ENCODE measurements at places on chromosomes 1 and 21.

GRCh38 chr1:41430582-41430981 lies 53.9 kb downstream of the EDN2 start:
- DNase-seq: no peak

DNA sequence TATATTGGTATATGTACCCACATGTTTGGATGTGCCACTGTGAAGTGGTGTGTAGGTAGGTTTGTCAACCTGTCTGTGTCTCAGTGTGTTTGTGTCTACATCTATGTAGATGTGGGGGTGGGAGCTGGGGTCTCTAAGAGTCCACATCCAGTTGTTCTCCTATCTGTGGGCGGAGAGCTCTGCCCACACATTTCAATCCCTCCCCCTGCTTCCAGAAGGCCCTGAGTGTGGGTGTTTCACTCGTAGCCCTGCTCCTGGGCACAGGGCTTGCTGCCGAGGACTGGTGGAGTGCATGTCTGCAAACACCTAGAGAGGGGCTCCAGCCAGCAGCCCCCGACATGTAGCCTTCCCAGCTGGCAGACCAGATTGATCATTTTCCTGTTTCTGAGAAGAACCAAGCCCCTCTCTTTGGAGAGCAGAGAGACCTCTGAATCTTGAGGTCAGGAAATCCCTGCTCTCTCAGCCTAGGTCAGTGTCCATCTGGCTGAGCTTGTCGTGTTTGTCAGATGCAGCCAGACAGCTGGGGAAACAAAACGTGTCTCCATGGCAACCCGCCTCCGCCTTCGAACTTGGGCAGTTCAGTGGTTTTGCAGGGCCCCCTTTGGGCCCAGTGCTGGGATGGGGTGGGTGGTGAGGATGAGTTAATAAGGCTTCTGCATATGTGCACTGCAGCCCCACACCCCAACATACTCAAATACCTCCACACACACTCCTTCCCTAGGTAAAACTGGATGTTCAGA lies 31.2 kb upstream of the SYNC start:
- DNase-seq: no peak

- DNase-seq: peak; percentile 47
These were observed 71.0 kb downstream of the CD46 start for GRCh38 chr1:207822602-207823451.

DNA sequence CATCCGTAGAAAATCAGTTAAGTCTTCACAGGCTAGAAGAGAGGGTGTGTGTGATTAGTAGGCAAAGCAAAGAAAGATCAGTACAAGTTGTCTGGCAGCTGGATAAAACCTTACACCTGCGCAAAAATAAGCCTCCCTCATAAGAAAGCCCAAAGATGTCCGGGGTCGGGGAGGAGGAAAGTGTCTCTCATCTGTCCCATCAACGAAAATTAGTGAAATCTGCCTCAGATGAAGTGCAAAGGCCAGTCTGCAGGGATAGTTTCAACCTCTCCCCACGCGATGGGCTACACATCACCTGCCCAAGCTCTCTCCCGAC lies 333.9 kb downstream of the SRGAP2C start:
- DNase-seq: no peak

- DNase-seq: peak; percentile 95
These were observed 1.3 kb upstream of the S100A10 start for GRCh38 chr1:151994956-151995355.

DNA sequence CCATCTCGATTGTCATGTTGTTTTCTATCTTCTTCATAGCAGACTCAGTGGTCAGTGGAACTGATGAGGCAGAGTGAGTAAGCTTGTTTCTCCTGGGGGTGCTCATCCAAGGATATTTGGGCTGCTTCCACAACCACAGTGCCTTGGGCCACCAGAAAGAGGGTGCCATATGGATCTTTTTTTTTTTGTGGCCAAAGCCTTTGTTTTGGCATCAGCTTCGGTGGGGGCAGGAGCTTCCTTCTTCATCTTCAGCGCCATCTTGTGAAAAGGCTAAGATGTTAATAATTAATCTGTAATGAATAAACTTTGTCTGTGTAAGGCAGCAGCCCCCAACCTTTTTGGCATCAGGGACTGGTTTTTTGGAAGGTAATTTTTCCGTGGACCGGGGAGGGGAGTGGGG lies 6.6 kb upstream of the PLPP3 start:
- no peak for DNase-seq

- no peak for DNase-seq
These were observed 80.6 kb downstream of the DSCAM start for GRCh38 chr21:40766381-40766780.

GRCh38 chr1:20630729-20631128 lies 2.5 kb upstream of the PINK1 start:
- DNase-seq: no peak

DNA sequence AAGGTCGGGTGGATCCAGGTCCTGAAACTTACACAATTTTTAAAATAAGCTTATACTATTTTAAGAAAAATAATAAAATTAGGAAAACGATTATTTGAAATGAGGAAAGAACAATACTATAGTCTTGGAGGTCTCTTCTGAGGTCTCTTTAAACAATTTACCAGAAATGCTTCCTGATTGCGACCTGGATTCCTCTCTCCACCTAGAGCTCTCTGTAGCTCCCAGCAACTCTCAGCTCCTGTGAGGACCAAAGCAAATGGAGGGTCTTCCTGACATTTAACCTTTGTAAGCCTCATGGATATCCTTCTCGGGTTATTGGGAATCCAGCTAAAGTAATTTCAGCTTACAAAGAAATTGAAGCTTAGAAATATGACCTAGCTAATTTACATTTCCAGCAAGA lies 886 bp downstream of the BTBD8 start:
- no peak for DNase-seq

DNA sequence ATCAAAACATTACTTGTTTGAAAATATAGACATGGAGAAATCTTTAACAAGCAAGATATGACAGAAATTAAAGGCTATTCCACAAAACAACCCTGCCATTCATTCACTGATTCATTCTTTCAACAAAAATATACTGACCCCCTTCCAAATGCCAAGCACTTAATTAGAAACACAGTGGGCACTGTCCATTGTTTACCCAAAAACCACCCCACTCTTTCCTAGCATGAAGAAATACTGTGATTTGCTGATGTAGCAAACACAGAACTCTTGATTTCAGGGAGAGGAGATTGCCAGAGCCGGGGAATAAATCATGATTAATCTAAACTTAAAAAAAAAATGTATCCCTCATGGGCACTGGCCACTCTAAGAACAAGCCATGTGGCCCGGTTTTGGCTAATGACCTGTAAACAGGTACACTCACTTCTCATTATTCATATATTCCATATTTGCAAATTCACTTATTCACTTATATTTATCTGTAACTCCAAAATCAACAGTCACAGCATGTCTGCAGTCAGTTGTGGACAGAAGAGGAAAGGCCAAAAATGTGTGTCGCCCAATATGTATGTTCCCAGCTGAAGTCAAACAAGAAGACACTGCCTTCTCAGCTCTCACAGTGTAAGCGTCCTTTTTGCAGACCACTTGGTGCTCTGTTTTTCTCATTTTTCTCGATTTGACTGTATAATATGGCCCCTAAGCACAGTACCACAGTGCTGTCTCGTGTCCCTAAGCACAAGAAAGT lies 133.1 kb downstream of the SMYD3 start:
- DNase-seq: no peak

- no peak for DNase-seq
These were observed 12.3 kb downstream of the PCSK9 start for GRCh38 chr1:55051621-55052020.

- no peak for DNase-seq
These were observed 63.2 kb upstream of the EFHD2 start for GRCh38 chr1:15346346-15347030.

- peak; percentile 9 for DNase-seq
These were observed 470 bp upstream of the RTCA start for GRCh38 chr1:100265562-100265930.

- no peak for DNase-seq
These were observed 9.8 kb upstream of the PHTF1 start for GRCh38 chr1:113768916-113769600.

All from epithelial cell of esophagus (primary cell).